ENCODE measurements at places on chromosomes 7 and 10. TPM values are rescaled to one million over a fixed set of nuclear protein-coding genes. Genes with fewer than 3 reads are reported as not detected.

GRCh38 chr7:46291050-46291438 lies 370.0 kb upstream of the IGFBP3 start:
- no peak overlapping the region for H3K27ac ChIP-seq
- no peaks in the 10 kb centered on the region for H3K27me3 ChIP-seq
- H3K4me1 ChIP-seq = peaks cover 12% of the 10 kb centered on the region
- no peak for DNase-seq
- no peaks in the 10 kb centered on the region for H3K36me3 ChIP-seq
- H3K4me3 ChIP-seq = peak overlapping the region; percentile 51

GRCh38 chr10:11757454-11757820 lies 15.3 kb downstream of the ECHDC3 start:
- H3K4me1 ChIP-seq = peaks cover 22% of the 10 kb centered on the region
- no peaks in the 10 kb centered on the region for H3K27me3 ChIP-seq
- peak; percentile 58 for DNase-seq
- peaks cover 5% of the 10 kb centered on the region for H3K36me3 ChIP-seq
- H3K27ac ChIP-seq = peak overlapping the region; percentile 70
- no peak overlapping the region for H3K4me3 ChIP-seq

DNA sequence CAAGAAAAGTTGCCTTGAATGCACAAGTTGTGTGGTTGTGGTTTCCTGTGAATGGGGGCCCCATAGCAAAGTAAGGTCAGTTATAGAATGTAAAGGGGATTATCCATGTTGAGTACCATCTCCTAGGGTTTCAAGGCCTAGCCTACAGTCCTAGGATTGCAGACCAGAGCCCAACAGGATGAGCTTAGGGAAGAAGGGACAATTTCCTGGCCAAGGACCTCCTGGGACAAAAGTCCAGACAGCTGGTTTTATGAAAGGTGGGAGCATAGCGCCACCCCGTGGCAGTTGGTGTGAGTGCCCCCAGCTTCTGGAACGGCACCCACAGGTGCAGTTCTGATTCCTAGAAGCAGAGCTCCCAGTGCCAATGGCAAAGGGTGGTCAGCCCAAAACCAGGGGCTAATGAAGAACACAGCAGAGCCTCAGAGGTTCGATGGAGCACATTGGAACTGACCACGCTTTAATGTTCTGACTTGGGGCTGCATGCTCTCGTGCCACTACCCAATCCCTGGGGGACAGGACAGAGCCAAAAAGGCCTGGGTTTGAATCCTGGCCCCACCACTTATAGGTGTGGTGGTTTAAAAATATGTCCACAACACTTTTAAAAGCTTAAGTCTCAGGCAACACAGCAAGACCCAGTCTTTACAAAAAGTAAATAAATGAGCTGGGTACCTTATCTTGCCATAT lies 25.8 kb upstream of the TMEM120A start:
- no peaks in the 10 kb centered on the region for H3K4me1 ChIP-seq
- peak; percentile 15 for DNase-seq
- no peak overlapping the region for H3K27ac ChIP-seq

DNA sequence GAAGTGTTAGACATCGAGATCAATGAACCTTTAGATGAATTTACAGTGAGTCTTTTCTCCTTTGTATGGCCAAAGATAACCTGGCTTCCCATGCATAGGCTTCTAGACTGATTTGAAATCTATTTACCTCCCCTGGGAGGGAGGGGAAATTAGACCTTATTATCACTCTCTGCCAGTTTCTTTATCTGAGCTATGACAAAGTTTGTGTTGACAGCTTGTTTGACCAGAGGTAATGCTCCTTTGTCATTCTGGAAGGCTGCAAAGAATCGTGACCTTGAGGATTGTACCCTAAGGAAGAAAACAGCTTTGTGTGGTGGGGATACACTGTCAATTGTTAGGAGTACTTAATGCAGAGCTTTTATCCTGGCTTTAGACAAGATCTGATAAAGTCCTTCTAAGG lies 36.4 kb downstream of the RBM33 start:
- H3K36me3 ChIP-seq = peaks cover 22% of the 10 kb centered on the region
- no peaks in the 10 kb centered on the region for H3K27me3 ChIP-seq
- no peak overlapping the region for H3K4me3 ChIP-seq

DNA sequence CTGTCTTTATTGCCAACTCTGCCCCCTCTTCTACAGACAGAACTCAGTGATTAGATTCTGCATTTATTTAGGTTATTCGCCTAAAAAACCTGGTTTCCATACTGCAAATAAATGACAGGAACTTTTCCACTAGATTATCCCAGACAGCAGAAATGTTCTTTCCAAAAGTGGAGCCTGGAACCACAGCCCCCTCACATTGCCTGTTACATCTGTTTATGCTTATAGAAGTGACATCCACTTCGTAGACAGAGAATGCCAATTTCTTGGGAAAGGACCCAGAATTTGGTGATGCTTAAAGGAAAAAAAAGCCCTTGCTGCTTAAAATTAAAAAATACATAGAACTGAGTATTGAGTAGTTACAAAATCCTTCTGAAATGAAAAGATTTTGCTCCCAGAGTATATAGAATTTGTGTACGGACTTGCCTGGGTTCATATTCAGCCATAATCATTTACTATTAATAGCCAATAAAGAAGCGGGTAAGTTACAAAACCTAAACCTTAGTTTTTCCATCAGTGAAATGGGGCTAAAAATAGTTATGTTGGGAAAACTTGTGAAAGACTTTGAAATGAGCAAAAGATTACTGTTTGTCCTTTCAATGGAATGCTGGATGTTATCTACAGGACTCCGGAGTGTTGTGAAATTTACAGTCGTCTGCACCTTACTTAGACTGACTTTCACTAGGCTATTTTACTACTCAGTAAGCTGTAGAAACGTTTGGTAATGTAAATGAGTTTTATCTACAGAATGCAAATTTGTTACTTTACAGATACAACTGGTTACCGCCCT lies 1.1 kb upstream of the PPP1R9A start:
- H3K4me3 ChIP-seq = no peak overlapping the region
- no peaks in the 10 kb centered on the region for H3K36me3 ChIP-seq
- no peak for DNase-seq
- no peak overlapping the region for H3K27ac ChIP-seq
- no peaks in the 10 kb centered on the region for H3K4me1 ChIP-seq

DNA sequence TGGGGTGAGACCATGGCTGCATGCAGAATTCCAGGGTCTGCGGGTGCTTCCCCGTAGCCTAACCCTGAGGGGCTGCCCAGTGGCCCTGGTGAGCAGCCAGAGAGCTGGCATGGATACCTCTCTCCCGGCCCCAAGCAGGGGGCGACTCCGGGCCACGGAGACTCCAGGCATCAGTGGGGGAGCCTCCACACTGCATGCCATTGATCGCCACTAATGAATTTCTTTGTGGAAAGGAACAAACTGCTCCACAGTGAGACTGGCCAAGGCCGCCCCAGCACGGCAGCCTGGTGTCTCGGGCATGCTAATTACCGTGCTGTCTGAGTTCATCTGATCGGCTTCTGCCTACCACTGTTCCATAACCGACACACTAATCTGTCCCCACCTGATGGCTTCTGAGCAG lies 184.4 kb downstream of the GRID1 start:
- no peaks in the 10 kb centered on the region for H3K36me3 ChIP-seq
- no peak overlapping the region for H3K27ac ChIP-seq
- H3K4me3 ChIP-seq = no peak overlapping the region
- H3K4me1 ChIP-seq = no peaks in the 10 kb centered on the region
- H3K27me3 ChIP-seq = no peaks in the 10 kb centered on the region

DNA sequence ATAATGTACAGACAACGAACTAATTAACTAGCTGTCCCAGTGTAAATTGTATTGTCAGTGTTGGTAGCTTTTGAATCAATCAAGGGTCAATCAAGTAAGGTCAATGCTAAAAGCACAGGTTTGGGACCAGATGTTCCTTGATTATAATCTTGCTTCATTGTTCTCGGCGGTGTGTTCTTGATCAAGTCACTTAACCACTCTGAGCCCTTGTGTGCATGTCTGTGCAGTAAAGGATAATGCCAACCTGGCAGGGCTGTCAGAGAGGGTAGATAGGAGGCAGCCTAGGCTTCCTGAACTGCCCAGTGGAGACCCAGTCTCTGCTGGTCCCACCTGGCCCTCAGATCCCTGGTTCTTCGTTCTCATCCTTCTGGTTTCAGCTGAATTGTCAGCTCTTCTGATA lies 221.0 kb downstream of the EMX2 start:
- no peaks in the 10 kb centered on the region for H3K27me3 ChIP-seq
- no peak overlapping the region for H3K4me3 ChIP-seq
- no peaks in the 10 kb centered on the region for H3K4me1 ChIP-seq
- H3K36me3 ChIP-seq = no peaks in the 10 kb centered on the region

GRCh38 chr7:71538210-71538609 lies 406.3 kb downstream of the GALNT17 start:
- no peak for DNase-seq
- H3K4me1 ChIP-seq = no peaks in the 10 kb centered on the region
- H3K27ac ChIP-seq = no peak overlapping the region
- no peaks in the 10 kb centered on the region for H3K27me3 ChIP-seq
- H3K4me3 ChIP-seq = no peak overlapping the region
- no peaks in the 10 kb centered on the region for H3K36me3 ChIP-seq

- H3K27me3 ChIP-seq = no peaks in the 10 kb centered on the region
- H3K4me3 ChIP-seq = no peak overlapping the region
- H3K4me1 ChIP-seq = no peaks in the 10 kb centered on the region
- no peak for DNase-seq
Observed at GRCh38 chr10:99224766-99225165, 10.9 kb downstream of the HPSE2 start.

GRCh38 chr7:125871431-125871830 lies 941.8 kb upstream of the POT1 start:
- H3K36me3 ChIP-seq = no peaks in the 10 kb centered on the region
- H3K27ac ChIP-seq = no peak overlapping the region
- no peaks in the 10 kb centered on the region for H3K4me1 ChIP-seq
- H3K27me3 ChIP-seq = no peaks in the 10 kb centered on the region
- no peak overlapping the region for H3K4me3 ChIP-seq

DNA sequence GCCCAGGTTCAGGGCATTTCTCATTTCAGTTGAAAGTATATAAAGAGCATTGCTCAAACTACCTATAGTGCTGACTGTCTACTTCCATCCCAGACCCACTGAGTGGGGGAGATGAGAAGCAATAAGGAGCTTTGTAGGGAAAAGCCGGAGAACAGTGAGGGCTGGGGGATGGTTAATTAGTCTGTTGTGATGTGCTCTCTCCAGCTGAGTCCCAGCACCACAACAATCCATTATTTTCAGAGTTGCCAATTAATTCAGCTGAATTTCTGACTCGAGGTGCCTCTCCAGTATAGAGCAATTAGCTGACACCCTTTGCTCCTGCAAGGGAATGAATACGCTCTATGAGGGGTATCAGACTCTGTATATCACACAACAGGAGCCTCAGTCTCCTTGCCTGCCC lies 1118.6 kb downstream of the SORCS3 start:
- H3K27ac ChIP-seq = no peak overlapping the region
- no peaks in the 10 kb centered on the region for H3K27me3 ChIP-seq
- no peak overlapping the region for H3K4me3 ChIP-seq
- DNase-seq = no peak

DNA sequence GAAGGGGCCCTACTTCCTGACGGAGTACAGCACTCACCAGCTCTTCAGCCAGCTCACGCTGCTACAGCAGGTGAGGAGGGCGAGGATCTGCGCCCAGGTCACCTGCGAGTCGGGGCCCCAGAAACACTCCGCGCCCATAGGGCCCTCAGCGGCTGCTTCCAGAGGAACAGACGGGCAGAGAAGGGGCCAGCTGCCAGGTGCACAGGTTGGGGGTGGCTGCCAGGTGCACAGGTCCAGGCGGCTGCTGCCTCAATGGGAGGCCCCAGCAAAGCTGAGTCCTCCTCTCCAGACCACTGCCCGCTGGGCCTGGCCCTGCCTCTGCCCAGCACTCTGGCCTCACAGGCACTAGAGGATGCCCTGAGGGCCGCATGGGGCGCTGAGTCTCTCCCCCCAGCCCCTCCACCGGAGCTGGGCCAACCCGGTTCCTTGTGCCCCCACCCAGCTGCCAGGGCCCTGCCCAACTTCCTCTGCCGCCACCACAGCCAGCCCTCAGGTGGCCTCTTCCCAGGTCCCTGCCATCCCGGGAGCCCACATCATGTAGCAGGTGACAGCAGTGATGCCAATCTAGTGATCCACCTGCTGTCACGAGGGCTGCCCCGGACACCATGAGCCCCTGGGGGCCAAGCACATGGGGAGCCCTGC lies 17.0 kb upstream of the UTF1 start:
- DNase-seq = no peak
- H3K4me3 ChIP-seq = no peak overlapping the region
- H3K4me1 ChIP-seq = no peaks in the 10 kb centered on the region
- no peaks in the 10 kb centered on the region for H3K27me3 ChIP-seq
- no peaks in the 10 kb centered on the region for H3K36me3 ChIP-seq
- H3K27ac ChIP-seq = no peak overlapping the region

DNA sequence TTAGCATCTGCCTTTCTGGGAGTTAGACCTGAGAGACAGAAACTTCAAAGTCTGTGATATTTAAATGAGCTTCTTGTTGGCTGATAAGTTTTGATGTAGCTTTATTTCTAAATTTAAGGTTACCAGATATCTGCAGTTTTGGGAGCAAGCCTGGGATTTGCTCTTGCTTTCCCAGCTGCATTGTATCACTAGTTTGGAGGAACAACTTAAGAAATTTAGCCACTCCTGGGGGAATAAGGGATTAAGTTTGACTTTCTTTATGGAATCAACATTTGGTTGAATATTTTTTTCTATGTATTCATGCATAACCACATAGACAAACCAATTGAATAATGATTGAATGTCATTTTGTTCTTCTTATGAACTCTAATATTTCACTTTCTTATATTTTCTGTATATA lies 178.6 kb downstream of the POLR1F start:
- DNase-seq = no peak
- no peaks in the 10 kb centered on the region for H3K27me3 ChIP-seq
- H3K4me3 ChIP-seq = no peak overlapping the region
- H3K4me1 ChIP-seq = no peaks in the 10 kb centered on the region
- no peaks in the 10 kb centered on the region for H3K36me3 ChIP-seq

- no peak overlapping the region for H3K4me3 ChIP-seq
- H3K27me3 ChIP-seq = no peaks in the 10 kb centered on the region
- no peak for DNase-seq
- no peaks in the 10 kb centered on the region for H3K4me1 ChIP-seq
Observed at GRCh38 chr10:131971591-131971990, 10.1 kb downstream of the BNIP3 start.

JAKMIP3 gene
- total RNA-seq = 1.4 TPM

SLC16A12 gene
- total RNA-seq = 1.5 TPM

FGL2 gene
- 242 TPM for total RNA-seq
